ENCODE measurements at places on chromosomes 6 and 20. TPM values are rescaled to one million over a fixed set of nuclear protein-coding genes. Genes with fewer than 3 reads are reported as not detected.

The LIN28B gene
- total RNA-seq = under 0.01 TPM

The SLC35F1 gene
- under 0.01 TPM for total RNA-seq

The SLCO4A1 gene
- total RNA-seq = 15.7 TPM

The C20orf204 gene
- total RNA-seq = 2.0 TPM

The SLC22A2 gene
- total RNA-seq = 0.11 TPM

Data from placental epithelial cell (primary cell).